ENCODE measurements at places on chromosomes 11 and 22.

DNA sequence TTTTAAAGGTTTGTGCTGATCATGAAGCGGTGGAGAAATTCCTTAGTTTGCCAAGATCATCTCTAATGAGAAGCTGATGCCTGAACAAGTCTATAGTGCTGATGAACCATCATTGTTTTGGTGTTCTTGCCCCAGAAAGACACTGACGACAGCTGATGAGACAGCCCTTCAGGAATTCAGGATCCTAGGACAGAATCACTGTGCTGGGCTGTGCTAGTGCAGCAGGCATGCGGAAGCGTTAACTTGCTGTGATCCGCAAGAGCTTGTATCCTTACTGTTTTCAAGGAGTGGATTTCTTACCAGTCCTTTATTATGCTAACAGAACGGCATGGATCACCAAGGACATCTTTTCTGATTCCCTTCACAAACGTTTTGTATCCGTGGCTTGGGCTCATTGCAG, 104.1 kb downstream of the TBC1D22A start:
- DNase-seq: peak; percentile 41

GRCh38 chr11:1306186-1307162, 3.0 kb downstream of the TOLLIP start:
- no peak for DNase-seq

DNA sequence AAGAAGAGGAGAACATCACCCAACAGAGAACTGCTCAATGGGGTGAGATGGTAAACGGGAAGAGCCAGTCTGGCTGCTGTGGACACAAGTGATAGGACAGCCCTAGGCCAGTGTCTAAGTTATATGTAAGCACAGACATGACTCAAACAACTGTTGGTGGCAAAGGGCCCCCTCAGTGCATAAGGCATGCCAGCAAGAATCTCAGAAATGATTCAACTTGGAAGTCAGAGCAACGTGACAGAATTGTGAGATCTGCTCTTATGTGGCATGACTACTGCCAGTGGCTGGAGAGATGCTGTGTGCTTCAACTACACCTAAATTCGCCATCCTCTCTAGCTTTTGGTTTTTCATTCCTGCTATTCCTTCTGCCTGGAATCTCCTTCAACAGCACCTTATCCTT, 7.4 kb downstream of the SLN start:
- no peak for DNase-seq

GRCh38 chr11:62909107-62909894, 11.9 kb downstream of the CHRM1 start:
- peak; percentile 66 for DNase-seq

- no peak for DNase-seq
Observed at GRCh38 chr11:126766440-126766839, 234.1 kb downstream of the KIRREL3 start.

GRCh38 chr22:50528682-50529415, 963 bp downstream of the TYMP start:
- DNase-seq: no peak

- DNase-seq: no peak
Observed at GRCh38 chr11:102456381-102456780, 3.8 kb upstream of the TMEM123 start.

DNA sequence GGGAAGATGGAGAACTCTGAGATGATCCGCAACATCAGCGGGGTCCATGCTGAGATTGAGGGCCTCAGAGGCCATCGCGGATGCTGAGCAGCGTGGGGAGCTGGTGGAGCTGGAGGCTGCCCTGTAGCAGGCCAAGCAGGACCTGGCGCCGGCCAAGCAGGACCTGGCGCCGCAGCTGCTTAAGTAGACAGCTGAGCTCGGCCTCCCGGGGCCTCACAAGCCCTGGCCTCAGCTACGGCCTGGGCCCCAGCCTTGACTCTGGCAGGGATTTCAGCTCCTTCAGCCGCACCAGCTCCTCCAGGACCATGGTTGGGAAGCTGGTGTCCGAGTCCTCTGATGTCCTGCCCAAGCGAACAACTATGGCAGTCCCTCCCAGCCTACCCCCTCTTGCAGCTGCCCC, 7.3 kb upstream of the RNASEH2C start:
- DNase-seq: no peak

- DNase-seq: peak; percentile 54
Observed at GRCh38 chr22:32985899-32986765, 72.0 kb downstream of the SYN3 start.

GRCh38 chr11:86589856-86590589, 82.4 kb downstream of the ME3 start:
- no peak for DNase-seq

GRCh38 chr22:31825513-31825912, 71.7 kb downstream of the DEPDC5 start:
- DNase-seq: no peak

DNA sequence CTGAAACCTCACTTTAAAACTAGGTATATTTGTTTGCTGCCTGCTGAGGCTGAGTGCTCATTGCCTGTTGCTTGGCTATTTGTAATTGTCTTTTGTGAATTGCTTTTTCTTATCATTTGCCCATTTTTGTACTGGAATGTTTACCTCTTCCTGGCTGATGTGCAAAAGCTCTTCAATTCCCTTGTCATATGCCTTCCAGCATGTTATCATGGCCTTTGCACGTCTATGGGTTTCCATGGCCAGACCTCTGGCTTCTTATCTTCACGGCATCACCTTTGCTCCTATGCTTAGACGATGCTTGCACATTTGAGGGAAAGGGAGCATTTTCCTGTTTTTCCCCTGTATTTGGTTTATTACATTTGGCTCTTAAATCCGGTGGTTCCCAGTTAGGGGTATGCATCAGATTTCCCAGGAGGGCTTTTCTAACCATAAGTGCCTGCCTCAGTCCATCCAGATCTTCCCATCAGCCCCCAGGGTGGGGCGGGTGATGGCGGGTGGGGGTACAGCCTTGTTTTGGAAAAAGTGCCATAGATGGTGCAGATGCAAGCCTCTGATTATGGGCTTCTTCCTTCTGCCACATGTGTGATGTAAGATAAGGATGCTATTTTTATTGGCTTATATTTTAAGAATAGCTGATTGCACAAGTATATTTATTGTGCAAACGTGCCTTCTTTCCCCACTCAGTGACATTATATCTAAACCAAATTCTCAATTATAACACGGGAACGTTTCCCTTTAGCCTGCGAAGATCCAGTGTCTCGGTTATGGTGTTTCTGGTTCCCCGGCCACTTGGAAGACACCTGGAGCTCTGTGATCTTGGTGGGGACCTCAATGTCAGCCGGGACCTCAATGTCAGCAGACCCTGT, 70.6 kb upstream of the SEPTIN5 start:
- DNase-seq: no peak

GRCh38 chr11:17547051-17547577, at the start of gene OTOG:
TSS of gene OTOG (plus strand) at chr11:17547259. CDS start at chr11:17547373, 114 bp downstream.
- DNase-seq: no peak

DNA sequence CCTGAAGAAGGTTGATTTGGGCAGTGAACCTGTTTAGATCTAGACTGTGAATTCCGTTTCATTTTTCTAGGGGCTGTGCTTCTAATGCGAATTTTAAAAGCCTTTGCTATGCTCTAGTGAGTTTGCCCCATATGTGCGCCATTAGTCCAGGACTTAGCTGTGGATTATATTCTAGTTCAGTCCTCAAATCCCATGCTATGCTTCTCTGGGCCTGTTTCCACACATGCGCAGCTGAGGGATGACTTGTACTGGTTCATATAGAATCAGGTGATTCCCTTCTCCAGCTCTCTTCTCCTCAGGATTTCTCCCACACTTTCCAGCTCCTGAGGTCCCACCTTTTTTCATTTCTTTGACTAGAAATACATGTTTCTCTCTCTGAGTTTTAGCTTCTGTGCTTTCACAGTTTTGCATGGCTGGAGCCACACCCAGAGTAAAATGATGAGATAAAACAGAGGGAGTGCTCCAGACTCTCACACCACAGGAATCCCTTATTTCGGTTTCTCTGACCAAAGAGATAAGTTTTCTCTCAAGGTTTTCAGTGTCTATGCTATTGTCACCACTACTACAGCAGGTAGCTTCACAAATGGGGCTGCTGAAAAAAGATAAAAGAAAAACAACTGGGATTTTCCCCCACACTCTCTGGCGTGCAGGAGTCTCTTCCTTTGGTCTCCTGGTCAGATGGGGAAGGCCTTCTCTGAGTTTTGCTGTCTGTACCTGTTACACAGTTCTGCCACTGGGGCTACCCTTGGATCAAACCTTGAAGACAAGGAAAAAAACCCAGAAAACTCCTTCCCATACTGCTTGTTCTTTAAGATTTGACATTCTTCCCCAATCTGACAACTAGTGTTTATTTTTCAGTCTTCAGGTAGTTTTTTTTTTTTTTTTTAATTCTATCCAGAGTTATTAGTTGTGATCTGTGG, 96.2 kb upstream of the TEAD1 start:
- DNase-seq: no peak

GRCh38 chr22:32044477-32044876, 1.4 kb downstream of the SLC5A1 start:
- DNase-seq: no peak

DNA sequence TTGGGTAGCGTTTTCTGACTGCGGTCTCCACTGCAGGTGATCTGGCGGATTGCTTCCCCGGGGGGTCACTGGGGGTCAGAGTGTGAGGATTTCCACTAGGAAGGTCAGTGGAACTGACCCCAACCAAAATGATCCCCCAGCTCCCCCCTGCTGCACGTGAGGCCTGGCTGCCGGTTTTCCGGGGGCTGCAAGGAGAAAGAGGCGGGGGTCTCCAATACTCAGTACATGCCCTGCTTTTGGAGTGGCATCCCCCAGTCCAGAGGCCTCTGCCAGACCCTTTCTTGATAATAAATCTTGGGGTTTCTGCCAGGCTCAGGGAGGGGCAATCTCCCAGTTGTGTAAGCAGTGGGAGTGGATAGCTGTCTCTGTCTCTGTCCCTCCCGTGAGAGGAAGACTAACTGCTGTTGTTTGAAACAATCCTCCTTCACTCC, 71.5 kb upstream of the RTL6 start:
- no peak for DNase-seq

DNA sequence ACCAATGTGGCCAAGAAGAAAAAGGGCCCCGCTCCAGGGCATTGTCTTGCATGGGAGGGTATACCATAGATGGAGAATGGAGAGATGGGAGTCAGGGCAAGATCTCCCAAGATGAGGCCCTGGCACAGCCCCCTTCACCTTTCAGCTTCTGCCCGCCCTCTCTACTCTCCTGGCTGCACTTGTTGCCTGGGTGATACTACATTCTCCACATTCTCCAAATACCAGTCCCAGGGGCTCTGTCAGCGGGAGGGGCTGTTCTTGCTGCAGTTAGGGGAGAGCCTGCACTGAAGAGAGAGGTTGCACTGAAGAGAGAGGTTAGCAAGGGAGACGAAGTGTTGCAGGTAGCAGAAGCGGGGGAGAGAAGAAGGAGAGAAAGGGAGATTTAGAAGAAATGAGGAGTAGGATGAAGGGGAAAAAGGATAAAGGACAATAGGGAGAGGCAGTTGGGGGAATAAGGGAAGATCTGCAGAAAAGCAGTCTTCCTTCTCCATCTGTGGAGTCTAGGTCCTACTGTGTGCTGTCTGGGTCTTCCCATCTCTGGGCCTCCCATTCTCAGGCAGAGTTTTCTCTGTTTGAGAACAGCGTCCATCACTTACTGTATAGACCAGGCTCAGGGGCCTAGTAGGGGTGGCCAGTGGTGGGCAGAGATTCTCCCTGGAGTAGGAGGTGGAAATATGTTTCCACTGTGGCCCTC, 8.0 kb downstream of the PHLDB1 start:
- DNase-seq: peak; percentile 69

GRCh38 chr11:47784785-47785381, 17.7 kb upstream of the FNBP4 start:
- DNase-seq: no peak

DNA sequence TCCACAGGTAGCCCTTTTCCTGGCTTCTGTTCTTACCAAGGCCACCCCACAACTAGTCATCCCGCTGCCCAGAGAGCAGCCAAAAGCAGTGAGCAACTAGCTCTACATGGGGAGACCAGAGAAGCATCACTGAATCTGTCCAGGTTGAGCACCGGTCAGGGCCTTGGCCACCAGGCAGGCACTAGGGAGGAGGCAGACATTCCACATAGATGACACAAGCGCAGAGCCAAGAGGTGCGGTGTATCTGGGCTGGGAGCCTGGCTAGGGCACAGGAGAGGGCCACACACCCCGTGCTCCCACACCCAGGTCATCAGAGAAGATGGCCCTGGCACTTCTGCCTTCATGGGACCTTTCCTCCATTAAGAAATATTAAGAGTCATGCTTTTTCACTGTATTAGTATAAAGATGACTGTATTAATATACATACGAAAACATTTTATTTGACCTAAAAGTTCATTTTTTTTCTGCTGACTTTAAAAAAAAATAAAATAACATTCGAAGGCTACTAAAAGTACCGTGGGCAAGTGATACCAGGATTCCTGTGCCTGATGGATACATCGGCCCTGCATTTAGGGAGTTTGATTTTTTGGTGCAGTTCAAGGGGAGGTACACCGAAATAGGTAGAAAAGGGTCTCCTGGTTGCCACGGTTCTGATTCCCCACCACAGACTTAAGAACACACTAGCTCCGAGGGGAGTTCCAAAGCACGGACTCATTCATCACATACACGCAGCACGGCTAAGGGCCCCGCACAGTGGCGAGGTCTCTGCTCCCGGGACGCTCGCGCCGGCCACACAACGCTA, 1.2 kb downstream of the DGCR2 start:
- peak; percentile 73 for DNase-seq

DNA sequence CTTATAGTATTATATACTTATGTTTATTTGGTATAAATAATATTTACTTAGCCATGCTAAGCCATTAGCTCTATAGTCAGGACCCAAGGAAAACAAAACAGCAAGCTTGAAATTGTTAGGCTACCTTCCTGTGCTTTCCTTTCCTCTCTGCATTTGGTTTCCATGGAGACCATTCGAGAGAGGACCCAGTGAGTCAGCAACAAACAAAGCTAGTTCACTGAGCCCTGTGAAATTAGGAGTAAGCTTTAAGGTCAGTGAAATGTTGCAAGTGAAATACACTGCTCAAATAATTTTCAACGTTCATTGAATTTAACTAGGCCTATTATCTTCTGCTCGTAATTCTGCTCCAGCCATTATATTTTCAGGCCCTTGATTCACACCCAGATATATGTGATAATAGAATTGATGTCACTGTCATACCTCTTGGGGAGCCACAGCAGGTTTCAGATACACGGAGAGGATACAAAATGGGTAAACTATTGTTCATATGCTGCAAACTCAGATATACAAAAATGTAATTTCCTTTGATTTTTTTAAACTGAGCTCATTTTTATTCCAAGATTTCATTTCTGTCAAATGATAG, 9.1 kb upstream of the OR10D3 start:
- no peak for DNase-seq

- no peak for DNase-seq
Observed at GRCh38 chr22:20740222-20740951, 33.5 kb upstream of the SERPIND1 start.

- DNase-seq: no peak
Observed at GRCh38 chr11:83436855-83437254, 150.7 kb upstream of the CCDC90B start.

GRCh38 chr11:8792710-8793109, 110.1 kb downstream of the RPL27A start:
- no peak for DNase-seq

All from HTR-8/SVneo (cell line).